ENCODE measurements at places on chromosomes 7 and 10.

GRCh38 chr7:101140339-101140699 is 13.4 kb downstream of the SERPINE1 start:
- DNase-seq, result no peak

GRCh38 chr7:150934045-150934766 is 43.9 kb downstream of the KCNH2 start:
- no peak for DNase-seq

- DNase-seq, result no peak
These were observed 274.6 kb downstream of the ELFN1 start for GRCh38 chr7:1944619-1945210.

- DNase-seq, result no peak
These were observed 1.2 kb upstream of the SPACDR start for GRCh38 chr7:100465299-100465698.

GRCh38 chr10:31031205-31031557 is 484 bp downstream of the ZNF438 start:
- no peak for DNase-seq

DNA sequence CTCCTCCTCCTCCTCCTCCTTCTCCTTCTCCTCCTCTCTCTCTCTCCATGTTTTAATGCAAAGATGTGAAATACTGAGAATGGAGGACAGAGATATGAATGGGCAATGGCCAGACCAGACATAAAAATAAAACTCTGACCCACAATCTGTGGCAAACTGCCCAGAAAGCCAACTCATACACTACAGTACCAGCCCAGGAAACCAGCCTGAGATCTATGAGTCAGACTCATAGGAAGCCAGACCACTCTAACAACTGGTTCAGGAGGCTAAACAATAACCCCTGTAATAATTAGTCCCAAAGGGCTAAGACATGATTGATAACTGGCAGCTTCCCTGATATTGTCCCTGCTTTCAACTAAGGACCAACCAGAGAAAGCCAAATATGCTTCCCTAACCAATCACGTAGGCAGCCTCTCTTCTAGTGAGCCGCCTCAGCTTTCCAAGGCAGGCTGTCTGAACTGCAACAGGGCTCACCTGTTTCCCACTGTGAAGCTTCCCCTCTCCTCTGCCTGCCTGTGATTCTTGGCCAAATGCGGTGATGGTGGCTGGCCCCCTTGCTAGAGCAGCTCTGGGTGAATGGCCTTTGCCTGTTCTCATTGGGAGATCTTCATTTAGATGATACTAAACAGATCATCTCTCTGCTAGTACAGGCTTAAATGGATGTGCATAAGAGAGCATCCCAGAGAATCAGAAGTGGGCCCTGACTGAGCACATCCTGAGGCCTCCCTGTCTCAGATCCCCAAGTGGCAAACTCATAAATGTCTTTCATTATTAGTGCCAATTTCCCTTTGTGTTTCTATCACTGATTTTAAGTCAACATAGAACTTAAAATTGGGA is 817.6 kb downstream of the TNS3 start:
- peak; percentile 97 for DNase-seq

- no peak for DNase-seq
These were observed 401.3 kb downstream of the DNAJB6 start for GRCh38 chr7:157738066-157738460.

- DNase-seq, result no peak
These were observed 142.9 kb downstream of the FGFR2 start for GRCh38 chr10:121455377-121455776.

GRCh38 chr7:19537942-19538401 is 170.9 kb downstream of the POLR1F start:
- DNase-seq, result no peak

DNA sequence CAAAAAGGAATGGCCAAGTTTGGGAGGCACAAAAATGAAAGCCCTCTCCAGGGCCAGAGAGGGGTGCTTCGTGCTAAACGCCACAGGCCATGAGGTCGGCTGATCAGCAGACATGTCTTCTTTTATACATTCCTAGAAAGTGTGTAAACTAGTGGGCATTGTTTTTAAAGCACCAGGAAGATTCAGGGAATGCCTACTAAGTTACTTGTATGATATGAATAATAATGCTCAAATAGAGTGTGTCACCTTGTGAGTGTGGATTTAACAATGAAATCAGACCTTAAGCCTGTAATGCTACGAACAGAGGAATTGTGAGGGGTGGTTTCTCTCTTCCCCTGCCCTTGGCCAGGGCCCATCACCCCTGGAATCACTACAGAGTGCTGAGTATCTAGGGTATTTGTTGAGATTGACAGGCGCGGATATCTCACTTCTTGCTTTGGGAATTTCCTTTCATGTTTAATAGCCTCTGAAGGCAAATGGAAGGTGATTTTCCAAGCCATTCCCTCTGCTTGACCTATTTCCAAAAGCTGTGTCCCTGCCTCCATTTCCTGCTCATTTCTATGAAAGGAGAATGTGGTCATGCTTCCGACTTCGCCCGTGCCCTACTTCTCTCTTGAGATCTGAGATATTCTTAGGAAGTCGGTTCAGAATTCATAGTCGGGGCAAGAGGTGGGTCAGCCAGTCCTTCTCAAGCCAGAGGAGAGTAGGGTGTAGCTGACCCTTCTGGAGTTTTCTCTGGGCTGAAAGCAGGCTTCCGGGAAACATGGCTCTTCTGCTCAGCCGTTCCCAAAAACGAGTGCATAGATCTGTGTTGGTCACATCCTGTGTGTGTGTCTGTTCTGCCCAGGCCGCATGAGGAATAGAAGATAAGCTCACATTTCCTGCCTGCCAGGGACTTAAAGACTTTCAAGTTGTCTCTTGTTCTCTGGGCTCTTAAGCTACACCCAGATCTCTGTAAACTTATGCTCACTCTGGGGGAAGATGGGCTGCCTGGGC is 167.8 kb upstream of the ITGB1 start:
- DNase-seq, result peak; percentile 95

- DNase-seq, result no peak
These were observed 32.9 kb downstream of the AP3M1 start for GRCh38 chr10:74117738-74118137.

DNA sequence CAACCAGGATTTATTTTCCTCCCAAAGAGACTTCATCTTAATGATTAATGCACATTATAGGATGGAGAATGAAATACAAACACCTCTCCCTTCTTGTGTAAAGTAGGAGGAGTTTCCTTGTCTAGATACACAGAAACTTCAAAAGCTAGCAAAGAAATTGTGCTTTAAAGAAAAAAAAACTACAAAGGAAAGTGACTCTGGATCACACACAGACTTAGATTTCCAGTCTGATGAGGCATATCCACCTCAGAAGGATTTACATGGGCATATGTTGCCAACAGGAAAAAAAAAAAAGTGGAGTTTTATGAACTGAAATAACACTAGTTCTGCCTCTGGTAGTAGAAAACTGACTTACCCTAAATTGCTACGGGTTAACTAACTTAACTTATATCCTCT is 449.6 kb downstream of the KCNMA1 start:
- DNase-seq, result no peak

All from epithelial cell of esophagus (primary cell).